ENCODE measurements at places on chromosomes 5 and 9.
A peak's percentile ranks its signal among the peaks of the same experiment; 100 is the strongest.

- no peak for DNase-seq
Measured at GRCh38 chr9:69393425-69393824, 68.4 kb downstream of the ENTREP1 start.

- DNase-seq = no peak
Measured at GRCh38 chr5:12360218-12360617, 456.0 kb upstream of the CTNND2 start.

GRCh38 chr9:130072515-130073235, 19.0 kb downstream of the GPR107 start:
- peak; percentile 47 for DNase-seq

GRCh38 chr5:125564317-125564975, 818.0 kb upstream of the ZNF608 start:
- peak; percentile 23 for DNase-seq

GRCh38 chr9:32378993-32379729, 5.3 kb upstream of the ACO1 start:
- peak; percentile 76 for DNase-seq

DNA sequence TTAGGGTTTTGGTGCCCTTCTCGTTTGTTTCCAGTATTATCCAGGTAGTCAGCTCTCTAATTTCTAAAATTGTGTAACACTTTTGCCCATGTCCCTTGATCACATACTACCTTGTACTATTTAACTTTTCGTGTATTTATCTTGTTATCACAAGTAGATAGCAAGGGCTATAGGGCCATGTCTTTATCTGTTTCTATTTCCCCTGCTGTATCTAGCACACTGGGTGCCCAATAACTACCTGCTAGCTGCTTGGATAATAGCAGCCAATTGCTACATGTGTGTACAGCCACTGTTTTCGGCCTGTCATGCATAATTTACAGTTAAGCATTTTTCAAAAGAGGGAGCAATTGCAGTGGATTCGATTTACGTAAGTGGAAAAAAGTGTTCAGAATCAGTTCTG, 64.8 kb upstream of the TNFAIP8 start:
- no peak for DNase-seq

GRCh38 chr9:16099732-16100536, 547.1 kb downstream of the CCDC171 start:
- no peak for DNase-seq

GRCh38 chr9:131708226-131709002, 31.5 kb downstream of the RAPGEF1 start:
- no peak for DNase-seq

DNA sequence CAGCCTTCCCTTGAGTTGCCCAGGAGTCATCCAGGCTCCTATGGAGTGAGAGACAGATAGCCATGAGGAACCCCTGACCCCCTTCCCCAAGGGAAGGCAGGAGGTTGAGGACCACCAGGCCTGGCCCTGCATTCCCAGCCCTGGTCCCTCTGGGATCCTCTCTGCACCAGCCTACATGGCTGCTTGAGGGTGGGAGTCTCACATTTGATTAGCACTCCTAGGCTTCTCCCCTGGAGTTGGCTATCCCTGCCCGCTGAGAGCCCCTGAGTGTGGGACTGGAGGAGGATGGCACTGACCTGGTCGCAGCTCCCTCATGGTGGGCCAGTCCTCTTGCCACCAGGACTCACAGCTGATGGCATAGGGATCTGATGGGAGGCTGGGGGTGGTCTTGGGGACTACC, 46.7 kb downstream of the SAR1B start:
- no peak for DNase-seq

- peak; percentile 21 for DNase-seq
Measured at GRCh38 chr5:9733486-9733885, 103.3 kb upstream of the TAS2R1 start.

GRCh38 chr5:174675916-174676315, 48.5 kb upstream of the MSX2 start:
- DNase-seq = no peak

DNA sequence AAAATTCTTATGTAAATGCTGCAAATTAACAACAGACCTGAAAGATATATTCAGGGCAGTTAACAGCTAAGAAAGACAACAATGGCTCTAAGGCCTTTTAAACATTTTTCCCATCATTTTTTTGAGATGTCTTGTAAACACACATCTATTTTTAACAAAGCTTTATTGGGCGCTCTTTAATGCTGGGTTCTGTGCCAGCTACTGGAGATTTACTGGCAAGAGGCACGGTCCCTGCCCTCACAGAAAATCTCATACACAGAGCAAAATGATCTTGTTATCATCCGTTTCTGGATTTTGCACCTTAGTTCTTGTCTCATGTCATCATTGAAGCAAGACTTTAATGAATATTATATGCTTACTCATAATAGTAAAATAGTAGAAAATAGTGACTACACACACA, 1022.3 kb upstream of the WWC1 start:
- DNase-seq = no peak

DNA sequence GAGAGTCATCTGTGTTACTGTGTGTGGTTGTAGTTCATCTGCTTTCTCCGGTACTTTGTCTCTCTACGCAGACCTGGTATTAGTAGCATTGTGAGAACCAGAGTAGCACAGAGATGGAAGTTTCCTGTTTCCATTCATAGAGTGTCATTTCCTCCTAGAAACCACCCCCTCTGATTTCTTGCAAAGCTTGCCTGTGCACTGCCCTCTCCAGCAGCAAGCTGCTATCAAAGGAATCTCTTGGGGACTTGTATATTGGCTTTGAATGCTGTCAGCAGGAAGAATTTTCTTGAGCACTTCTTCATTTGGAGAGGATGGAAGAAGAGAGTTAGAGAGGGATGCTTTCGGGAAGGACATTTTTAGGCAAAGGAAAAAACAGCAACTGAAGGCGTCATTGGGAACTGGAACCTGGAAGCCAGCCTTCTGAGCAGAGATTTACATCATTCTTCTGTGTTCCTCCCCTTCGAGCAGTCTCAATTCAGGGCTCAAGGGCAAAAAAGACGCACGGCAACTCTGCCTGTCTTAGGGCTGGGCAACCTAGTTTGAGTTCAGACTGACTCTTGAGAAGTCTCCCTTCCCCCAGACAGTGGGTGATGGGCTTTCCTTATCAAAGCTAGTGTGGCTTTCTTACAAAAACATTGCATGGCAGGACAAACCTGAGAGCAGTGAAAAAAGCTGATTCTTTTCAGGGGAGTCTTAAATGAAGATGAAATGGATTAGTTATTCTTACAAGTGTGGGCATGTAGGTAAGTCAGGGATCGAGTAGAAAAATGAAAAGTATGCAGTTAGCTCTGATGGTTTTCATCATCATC, 226.3 kb downstream of the AOPEP start:
- no peak for DNase-seq

DNA sequence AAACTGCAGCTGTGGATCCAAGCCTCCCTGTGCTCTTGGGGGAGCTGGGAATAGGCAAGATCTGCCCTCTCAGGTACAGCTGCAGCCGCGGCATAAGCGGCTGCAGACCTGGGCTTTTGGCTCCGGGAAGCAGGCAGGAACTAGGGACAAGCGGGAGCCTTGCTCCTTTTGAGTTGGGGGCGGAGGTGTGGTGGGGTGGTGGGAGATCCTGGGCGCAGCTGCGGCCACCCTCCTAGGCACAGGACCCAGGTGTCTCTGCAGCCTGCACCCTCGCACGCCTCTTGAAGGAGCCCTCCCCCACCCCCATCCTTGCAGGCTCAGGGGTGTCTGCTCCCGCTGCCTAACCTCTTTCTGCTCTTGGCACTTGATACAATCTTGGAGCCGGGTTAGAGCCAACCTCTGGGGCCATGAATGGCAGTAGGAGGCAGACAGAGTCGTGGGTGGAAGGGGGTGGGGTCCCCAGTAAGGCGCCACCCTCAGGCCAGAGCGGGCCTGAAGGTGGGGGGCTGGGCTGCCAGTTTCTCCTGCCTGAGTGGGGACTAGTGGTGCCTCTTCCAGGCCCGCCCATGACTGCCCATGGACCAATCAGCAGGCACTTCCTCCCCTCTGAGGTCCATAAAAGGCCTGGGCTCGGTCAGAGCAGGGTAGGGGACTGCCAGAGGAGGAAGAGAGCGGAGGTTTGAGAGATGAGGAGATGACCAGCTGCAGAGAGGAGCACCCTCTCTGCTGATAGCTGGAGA, 267.6 kb upstream of the TNC start:
- DNase-seq = no peak

GRCh38 chr5:151632524-151632923, 41.4 kb upstream of the FAT2 start:
- DNase-seq = no peak

GRCh38 chr9:109245310-109245897, 75.5 kb downstream of the EPB41L4B start:
- DNase-seq = no peak
